SW480 (cell line): ENCODE measurements at places on chromosomes 12 and 14.

DNA sequence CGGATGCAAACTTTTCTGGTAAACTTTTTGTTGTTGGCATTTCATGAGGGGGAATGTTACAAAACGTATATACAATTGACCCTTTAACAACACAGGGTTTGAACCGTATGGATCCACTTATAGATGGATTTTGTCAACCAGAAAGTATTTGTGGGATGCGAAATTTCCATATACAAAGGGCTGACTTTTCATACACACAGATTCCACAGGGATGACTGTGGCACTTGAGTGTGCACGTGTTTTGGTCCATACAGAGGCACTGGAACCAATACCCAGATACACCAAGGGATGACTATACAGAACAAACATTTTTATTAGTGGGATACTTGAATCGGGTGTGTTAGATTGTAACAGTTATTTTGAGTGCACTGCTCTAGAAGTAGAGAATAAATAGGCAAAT, 29.8 kb upstream of the CCT2 start:
- DNase-seq = peak; percentile 19

- DNase-seq = no peak
These were observed 23.3 kb downstream of the CYP46A1 start for GRCh38 chr14:99707420-99707819.

DNA sequence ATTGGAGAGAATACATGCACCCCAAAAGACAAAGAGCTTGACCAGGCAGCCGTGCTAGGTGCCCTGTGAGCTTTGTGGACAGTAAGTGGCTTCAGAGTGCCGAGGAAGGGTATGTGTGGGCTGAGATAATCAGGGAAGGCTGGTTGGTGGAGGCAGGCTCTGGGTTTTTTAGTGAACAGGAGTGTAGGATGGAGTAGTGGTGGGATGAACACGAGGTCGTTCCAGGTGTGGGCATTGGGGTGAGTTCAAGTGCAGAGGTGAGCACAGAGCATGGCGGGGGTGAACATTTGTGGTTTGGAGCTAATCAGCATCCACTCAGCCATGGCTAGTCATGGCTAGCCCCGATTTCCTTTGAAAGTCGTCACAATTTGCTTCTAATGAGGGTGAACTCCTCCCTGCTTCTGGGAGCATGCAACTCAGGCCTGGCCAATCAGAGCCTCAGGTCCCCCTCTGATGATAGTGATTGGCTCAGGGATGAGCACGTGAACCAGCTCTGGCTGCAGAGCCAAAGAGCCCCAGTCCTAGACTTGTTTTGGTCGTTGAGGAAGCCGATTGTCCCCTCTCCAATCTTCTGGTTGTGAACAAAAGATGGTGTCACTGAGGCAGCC, 40.7 kb upstream of the TCL1B start:
- no peak for DNase-seq

GRCh38 chr14:75519826-75520728, 2.2 kb upstream of the BATF start:
- DNase-seq = no peak

DNA sequence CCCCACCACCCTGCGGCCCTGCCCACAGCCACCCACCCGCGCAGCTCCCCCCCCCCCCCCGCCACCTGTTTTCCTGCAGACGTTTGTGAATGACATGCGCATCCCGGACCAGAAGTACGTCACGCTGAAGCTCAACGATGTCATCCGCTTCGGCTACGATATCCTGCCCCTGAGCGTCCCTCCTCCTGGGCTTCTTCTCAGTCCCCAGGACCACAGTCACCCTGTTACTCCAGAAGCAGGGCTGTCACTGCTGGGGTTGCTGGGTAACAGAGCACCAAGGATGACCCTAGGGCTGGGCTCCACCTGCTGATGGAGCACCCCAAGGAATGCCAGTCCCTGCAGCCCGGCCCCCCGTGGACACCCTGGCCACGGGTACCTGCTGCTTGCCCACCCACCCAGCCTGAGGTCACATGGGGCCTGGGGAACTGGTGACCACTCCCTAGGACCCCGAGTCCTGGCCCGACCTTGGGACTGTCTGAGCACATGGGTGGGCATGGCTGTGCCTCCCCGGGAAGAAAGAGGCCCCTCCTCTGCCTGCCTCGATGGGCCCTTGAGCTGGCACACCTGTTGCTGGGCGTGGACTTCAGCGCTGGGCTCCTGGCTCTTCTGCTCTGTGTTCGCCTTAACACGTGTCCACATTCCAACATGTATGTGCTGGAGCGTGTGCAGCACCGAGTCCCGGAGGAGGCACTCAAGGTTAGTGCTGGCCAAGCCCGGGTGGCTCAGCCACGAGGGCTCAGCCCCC, 12.9 kb downstream of the CEP170B start:
- no peak for DNase-seq

GRCh38 chr12:10959804-10960203, 20.7 kb upstream of the TAS2R14 start:
- peak; percentile 22 for DNase-seq

DNA sequence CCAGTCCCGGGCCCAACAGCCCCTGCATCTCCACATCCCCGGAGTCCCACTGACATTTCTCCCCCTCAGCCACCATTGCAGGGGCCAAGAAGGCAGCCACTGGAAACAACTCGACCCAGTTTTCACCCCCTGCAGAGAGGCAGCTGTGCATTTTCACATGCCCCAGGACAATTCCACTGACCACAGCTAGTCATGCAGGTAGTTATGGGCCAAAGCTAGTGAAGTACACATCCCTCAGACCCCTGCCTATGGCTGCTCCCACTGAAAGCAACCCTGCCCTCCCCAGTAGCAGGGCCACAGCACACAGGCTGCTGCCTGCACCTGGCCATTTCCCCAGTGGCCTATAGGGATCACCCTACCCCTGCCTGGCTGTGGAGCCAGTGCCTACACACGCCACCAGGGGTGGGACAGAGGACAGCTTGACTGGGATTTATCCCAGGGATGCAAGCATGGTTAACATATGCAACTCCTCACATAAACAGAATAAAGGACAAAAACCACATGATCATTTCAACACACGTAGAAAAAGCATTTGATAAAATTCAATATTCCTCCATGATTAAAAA, 154.0 kb downstream of the NDUFA12 start:
- no peak for DNase-seq

DNA sequence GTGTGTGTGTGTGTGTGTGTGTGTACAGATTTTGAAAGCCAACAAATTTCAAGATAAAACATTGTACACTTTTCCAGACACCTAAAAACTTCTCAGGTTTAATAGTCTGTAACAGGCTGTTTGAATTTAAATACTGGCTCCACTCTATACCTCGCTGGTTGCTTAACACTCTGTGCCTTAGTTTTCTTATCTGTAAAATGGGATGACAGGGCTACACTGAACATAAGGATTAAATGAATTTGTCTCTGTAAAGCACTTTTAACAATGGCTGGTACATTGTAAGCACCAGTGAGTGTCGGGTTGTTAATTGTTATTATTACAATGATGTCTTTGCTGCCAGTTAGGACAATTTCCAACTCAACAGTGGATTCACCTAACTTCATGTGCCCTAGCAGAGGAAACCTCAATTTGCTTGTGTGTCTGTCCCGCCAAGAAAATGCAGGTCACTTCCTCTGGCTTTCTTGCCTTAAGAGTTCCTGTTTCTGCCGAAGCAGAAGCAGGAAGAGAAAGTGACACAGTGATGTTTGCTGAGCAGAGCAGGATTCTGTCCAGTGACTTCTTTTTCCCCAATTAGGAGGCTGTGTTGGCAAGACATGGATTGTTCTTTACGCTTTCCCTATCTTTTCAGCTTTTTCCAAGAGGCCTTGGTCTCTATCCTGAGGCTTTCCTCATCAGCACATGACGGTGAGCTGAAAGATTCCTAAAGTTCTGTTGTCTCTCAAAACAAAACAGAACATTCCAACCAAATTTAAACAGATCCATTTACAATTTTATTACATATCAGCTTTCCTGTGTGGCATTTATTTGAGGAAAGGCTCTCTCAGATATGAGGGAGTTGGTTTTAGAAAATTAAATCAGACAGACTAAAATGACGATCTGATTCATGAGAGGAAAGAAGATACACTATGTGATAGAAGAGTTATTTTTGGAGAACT, 154.1 kb upstream of the ATP2B1 start:
- DNase-seq = no peak

DNA sequence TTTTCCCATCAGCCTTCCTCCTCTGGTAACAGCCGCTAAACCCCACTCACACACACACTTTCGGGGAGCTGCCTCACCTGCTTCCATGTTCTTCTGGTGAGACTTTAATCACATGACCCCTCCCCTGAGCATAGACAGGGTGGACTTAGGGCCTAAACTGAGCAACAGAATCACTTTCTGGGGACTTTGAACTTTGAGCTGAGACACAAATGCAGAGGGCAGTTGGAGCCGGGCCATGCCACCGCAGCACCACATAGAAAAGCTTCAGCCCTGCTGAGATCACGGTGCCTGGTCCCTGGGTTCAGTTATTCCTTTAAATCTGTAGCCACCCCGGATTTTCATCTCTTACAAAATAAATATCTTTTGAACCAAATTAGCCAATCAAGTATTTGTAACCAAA, 18.4 kb upstream of the MAP3K9 start:
- DNase-seq = no peak

- peak; percentile 90 for DNase-seq
These were observed 11.2 kb upstream of the PYGL start for GRCh38 chr14:50955373-50956043.

GRCh38 chr14:26917086-26917485, 319.3 kb upstream of the NOVA1 start:
- no peak for DNase-seq

DNA sequence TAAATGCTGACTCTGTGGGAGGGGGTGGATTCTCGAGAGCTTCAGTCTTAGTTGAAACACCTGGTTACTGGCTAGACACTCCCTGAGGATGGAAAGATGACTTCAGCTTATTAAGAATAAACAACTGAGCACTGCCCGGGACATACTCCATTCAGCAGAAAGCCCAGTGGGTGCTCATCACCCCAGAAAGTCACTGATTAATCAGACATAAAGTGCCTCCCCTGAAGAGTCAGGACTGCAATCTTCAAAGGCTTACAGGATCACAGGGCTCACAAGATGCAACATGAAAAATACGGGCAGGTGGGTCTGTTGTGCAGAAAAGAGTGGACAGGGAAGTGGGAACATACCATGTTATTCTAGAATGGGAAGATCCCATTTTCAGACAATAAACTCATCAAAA, 207.0 kb downstream of the CALM1 start:
- no peak for DNase-seq

DNA sequence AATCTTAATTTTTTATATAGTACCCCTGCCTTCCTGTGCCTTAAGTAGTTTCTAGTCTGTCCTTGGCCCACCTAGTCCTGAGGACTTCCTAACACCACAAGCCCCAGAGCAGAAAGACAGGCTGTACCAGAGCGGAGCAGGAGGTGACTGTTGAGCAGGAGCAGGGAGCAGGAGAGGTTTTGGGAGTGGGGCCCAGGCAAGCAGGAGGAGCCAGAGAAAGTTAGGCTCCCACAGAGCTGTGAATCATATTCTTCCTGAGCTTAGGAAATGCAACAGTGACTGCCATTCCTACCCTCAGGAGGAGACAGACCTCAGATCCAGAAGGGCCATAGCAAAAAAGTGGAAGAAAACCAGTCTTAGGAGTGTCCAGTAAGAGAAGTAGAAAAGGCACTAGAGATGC, 28.3 kb upstream of the COL2A1 start:
- no peak for DNase-seq

DNA sequence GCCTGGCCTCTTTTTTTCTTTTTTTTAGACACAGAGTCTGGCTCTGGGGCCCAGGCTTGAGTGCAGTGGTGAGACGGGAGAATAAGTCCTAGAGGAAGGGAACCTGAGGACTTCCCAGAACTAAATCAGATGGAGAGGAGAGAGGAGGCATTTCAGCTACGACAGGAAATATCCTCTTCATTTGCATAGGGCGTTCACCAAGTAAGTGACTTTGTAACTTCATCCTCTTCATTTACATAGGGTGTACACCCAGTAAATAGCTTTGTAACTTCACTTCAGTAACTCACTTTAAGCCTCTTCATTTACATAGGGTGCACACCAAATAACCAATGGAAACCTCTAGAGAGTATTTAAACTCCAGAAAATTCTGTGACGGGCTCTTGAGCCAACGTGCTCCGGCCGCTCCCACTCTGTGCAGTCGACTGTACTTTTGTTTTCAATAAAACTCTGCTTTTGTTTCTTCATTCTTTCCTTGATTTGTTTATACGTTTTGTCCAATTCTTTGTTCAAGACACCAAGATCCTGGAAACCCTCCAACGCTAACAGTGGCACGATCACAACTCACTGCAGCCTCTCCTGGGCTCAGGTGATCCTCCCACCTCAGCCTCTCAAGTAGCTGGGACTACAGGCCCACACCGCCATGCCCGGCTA, 21.4 kb upstream of the ANKRD9 start:
- DNase-seq = peak; percentile 55

- DNase-seq = peak; percentile 18
These were observed at the start of gene GMPR2 for GRCh38 chr14:24232645-24233537. Gene GMPR2 (plus strand): TSS chr14:24232929. CDS start chr14:24233254, 325 bp downstream.

- no peak for DNase-seq
These were observed 25.0 kb upstream of the COCH start for GRCh38 chr14:30849354-30849753.

DNA sequence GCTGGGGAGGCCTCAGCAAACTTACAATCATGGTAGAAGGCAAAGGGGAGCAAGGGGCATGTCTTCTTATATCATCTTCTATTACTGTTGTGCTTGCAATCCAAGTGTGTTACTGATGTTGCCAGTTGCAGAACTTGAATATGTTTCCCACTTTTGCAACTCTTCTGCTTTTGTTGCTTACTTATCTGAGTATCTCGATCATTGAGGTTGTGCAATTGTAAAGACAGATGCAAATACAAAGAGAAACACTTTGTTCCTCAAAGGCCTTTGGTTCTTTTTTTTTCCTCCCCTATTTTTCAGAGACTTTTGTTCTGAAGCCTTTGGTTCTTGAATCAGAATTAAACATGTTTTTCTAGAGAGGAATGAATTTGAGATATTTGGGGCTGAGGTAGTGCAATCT, 3.7 kb upstream of the COX8C start:
- no peak for DNase-seq

DNA sequence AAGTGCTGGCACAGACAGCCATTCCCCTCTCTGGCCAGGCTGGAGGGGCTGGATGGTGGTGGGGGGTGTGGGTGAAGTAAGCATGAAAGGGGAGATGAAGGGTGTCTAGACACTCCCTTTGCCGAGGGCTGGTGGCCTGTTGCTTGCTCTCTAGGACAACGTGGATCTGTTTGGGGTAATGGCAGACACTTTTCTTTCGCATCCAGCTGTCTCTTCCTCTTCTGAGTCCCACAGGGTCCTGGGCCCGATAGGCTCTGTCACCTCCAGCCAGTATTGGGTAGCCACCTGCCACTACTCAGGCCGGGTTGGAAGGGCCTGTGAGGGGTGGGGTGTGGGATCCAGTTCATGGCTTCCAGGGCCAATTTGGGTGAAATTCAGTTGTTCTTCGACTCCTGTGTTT, 218.1 kb downstream of the CACNA1C start:
- no peak for DNase-seq

DNA sequence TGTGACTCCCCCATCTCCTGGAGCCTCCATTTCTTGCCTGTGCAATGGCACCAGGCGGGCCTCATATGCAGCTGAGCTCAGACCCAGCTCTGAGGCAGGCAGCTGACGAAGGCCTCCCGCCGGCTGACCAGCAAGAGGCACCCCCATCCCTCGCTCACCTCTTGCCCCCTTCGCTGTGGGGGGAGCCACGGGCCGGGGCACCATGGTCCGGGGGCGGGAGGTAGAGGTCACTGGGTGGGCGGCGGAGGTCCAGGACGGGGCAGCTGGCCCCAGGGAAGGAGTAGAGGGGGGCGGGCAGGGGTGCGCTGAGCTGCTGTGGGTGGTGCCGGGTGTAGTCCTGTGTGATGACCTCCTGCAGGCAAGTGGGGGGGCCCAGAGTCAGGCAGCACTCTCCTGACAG, 39.4 kb downstream of the RFLNA start:
- DNase-seq = no peak
